NCI-H146 (cell line): ENCODE measurements at places on chromosomes 3 and 15.

- no peak for DNase-seq
Measured at GRCh38 chr3:45954306-45954705, 11.0 kb downstream of the CXCR6 start.

- no peak for DNase-seq
Measured at GRCh38 chr15:84817466-84818081, 418 bp downstream of the ALPK3 start.

DNA sequence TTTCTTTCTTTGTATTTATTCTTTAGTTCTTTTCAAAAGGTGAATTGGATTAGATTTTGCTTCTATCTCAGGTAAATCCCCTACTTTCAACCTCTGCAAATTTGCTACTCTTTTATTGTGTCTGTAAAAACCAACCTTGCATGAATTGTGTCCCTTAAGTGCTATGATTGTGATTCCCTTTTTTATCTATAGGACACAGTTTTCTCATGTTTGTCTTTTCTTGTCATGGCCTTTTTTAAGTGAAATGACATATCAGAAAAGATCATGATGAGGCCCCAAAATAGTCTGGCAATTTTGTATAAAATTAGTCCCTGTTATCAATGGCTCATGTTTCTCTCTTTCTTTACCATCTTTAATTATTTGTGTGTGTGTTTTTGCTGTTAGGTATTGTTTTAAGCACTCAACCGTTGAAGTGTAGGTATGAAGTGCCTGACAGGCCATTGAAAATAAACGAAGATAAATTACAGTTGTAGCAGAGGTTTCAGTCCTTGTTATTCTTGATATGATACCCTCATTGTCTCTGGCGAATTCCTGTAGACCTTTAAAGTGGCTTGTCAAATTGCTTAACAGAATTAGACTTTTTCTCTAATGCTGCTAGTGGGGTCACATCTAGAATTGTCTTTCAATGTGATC, 184.3 kb downstream of the UBE2E2 start:
- DNase-seq = no peak

DNA sequence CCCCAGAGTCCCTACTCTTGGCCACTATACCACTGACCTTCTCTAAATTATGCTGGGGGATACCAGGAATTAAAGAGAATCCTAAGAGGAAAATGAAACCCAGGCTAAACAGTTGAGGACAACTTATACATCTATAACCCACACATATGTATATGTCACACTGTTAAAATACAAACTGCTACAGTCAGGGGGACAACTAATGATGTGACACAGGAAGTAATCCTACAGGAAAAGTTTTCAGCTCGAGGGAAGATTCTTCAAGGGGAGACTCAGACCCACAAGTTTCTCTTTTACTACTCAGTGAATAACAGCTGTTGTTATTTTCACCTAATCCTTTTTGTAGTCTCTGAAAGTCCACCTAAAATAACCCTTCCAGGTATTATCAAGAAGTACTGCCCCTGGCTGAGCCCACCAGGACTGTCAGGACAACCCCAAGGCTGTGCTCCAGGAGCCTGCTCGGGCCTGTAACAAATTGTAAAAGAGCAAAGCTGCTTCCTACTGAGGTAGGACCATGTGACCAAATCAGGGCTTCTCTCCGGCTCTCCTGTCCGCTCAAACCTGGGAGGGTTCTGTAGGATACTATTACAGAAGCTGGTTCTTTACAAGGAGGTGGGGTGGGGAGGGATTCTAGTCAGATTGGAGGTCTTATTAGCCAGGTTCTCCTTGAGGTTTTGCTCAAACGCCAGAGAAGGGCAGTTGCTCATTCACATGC, 91.6 kb downstream of the SRGAP3 start:
- DNase-seq = no peak

DNA sequence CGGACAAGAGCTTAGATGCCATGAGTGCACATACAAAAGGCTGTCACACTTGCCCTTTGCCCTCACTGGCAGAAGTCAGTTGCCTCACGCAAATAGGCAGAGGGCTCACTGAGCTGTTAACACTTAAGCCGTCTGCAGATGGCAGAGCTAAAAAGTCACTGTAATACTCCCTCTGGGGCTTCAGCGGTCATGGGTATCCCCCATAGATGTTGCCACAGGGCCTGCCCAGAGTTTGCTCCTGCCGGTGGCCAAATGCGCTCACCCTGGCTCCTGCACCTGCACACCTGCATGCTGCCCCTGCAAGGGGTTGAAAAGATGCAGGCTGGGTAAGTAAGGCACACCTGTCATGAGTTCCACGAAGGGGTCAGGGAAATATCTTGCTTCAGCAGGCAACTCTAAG, 741.5 kb downstream of the EDEM1 start:
- DNase-seq = no peak

GRCh38 chr15:62150445-62150844, 14.6 kb downstream of the C2CD4B start:
- peak; percentile 43 for DNase-seq

- peak; percentile 79 for DNase-seq
Measured at GRCh38 chr3:13073326-13074005, at the start of gene IQSEC1. Gene IQSEC1 (minus strand): TSS chr3:13073429. CDS start chr3:13073014, 415 bp downstream.

- no peak for DNase-seq
Measured at GRCh38 chr3:29201604-29202003, 79.3 kb upstream of the RBMS3 start.

DNA sequence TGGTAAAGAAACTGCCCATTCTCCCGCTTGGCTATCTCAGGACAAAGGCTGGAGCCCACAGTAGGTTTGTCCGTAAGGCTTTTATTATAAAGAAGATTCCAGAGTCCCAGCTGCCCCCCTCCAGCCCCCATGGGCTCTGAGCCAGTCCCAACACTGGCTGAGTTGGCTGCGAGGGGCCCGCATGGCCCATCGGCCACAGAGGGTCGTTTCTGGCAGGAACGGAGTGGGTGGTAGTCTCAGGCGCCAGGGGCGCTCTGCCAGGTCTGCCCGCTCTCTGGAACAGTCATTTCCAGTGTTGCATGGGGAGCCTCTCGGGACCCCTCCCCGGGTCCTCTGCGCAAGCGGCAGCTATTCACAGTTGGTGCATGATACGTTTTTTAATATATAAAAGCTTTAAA, 12.2 kb downstream of the H1-8 start:
- DNase-seq = no peak

- no peak for DNase-seq
Measured at GRCh38 chr15:32668942-32669341, 27.4 kb downstream of the SCG5 start.

- peak; percentile 77 for DNase-seq
Measured at GRCh38 chr3:146189519-146190173, 28.7 kb upstream of the PLOD2 start.

- no peak for DNase-seq
Measured at GRCh38 chr15:43266834-43267233, at the start of gene TGM5. Gene TGM5 (minus strand): TSS chr15:43266928. CDS start chr15:43266849, 79 bp downstream.

DNA sequence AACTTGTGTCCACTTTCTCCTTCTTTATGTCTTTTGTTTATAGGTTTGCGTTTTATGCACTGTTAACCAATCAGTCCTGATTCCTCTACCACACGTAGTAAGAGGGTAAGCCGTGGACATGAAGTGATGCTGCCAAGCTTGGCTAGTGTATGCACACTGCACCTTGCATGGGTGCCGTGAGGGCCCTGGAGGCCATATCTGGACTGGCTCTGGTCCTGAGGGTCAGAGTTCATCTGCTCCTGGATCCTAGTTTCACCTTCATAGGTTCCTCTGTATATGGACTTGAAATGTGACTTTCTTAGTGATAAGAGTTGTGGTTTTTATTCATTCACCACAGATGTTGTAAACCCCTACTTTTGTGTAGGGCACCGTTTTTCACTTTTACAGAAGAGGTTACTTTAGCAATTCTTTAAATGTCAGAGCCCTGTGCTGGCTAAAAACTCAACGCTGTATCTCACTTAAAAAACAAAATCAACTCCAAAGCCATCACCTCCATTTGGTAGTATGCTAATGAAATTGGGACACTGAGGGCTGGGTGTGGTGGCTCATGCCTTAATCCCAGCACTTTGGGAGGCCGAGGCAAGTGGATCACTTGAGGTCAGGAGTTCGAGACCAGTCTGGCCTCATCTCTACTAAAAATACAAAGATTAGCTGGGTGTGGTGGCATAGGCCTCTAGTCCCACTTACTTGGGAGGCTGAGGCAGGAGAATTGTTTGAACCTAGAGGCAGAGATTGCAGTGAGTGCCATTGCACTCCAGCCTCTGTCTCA, 22.9 kb downstream of the SIAH2 start:
- no peak for DNase-seq

DNA sequence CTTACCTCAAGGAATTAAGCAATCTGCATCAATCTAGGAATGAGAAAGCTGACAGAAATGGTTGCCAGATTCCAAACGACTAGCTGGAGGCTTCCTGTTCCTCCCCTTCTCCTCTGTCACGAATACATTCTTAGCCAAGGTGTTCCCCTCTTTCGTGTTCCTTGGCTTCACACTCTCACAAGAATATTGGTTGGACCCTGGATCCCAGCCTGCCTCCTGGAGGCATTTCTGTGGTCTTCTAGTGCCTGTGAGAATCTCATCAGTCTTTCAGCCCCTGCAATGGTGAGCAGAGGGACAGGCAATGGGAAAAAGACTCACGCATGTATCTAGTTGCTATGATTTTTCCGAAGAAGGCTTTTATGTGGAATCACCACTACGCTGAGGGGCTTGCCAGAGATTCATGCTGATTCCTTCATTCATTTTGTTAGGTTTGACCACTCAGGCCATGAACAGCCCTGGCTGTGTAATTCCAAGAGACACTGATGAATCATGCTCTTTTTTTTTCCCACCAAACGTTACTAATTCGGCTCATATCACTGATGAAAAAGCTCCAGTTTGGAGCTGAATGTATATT, 1.6 kb upstream of the P3H2 start:
- no peak for DNase-seq

DNA sequence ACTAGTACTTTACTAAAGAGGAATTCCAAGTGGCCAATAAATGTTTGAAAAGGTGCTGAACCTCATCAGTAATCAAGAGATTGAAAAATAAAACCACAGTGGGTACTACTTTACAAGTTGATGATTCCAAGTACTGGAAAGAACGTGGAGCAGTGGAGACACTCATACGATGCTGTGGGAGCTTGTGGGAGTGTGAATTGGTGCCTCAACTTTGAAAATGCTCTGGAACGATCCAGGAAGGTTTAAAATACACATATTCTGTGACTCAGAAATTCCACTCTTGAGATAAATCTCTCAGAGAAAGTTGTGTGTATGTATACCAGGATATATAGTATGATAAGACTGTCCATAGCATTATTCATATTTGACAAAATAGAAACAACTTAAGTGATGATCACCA, 9.3 kb downstream of the LRCH3 start:
- DNase-seq = no peak

DNA sequence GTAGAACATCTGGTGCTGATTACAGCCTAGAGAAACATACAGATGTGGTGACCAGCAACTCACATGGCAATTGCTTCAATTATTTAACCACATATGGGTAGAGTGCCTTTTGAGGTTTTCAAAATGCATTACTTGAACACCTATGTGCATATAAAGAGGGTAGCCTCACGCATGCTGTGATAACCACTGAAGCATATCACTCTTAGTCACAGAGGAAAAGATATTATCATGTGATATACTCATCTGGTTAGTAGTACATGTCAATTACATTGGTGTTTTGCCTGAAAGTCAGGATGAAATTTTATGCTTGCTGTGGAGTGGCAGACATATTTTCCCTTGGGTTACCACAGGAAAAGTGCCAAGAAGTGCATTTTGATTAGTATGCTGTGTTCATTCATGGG, 459.3 kb upstream of the AGTR1 start:
- no peak for DNase-seq

GRCh38 chr3:195097331-195098255, 173.4 kb downstream of the XXYLT1 start:
- no peak for DNase-seq

DNA sequence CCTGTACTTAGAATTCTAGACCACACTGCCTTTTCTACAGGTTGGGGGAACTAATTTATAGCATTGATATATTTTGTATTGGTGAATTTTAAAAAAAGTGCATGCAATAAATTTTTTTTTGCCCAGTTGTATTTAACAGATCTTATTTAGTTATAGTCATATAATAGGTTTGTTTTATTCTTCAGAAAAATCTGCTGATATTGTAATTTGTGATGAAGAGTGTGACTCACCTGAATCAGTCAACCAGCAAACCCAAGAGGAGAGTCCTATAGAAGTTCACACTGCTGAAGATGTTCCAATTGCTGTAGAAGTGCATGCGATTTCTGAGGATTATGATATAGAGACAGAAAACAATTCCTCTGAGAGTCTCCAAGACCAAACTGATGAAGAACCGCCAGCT, 10.3 kb downstream of the ZNF639 start:
- no peak for DNase-seq

DNA sequence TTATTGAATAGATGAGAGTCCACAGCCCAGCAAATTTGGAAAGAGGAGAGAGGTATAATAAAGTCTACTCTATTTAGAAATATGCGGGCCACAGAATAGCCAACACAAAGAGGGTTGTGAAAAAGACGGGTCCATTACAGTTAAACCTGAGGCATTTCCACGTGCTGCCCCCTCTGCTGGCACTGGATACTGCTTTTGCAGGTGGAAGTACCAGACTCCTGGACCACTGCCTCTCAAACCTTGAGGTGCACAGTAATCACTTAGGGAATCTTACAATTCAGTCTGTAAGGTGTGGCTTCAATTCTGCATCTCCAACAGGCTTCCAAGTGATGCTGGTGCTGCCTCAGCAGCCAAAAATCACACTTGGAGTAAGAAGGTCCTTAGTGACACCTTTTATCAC, 3.0 kb upstream of the TFDP2 start:
- DNase-seq = peak; percentile 28

- no peak for DNase-seq
Measured at GRCh38 chr15:83644439-83644838, 9.5 kb upstream of the ADAMTSL3 start.

DNA sequence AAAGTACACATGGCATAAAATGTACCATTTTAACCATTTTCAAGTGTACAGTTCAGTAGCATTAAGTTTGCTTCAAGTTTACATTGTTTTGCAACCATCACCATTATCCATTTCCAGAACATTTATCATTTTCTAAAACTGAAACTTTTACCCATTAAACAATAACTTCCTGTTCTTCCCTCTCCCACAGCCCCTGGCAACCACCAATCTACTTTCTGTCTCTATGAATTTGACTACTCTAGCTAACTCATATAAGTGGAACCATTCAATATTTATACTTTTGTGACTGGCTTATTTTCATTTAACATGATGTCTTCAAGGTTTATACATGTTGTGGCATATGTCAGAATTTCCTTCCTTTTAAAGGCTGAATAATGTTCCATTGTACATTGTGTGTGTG, 19.9 kb downstream of the TMEM62 start:
- DNase-seq = no peak
